ENCODE measurements at places on chromosomes 2 and 18.

DNA sequence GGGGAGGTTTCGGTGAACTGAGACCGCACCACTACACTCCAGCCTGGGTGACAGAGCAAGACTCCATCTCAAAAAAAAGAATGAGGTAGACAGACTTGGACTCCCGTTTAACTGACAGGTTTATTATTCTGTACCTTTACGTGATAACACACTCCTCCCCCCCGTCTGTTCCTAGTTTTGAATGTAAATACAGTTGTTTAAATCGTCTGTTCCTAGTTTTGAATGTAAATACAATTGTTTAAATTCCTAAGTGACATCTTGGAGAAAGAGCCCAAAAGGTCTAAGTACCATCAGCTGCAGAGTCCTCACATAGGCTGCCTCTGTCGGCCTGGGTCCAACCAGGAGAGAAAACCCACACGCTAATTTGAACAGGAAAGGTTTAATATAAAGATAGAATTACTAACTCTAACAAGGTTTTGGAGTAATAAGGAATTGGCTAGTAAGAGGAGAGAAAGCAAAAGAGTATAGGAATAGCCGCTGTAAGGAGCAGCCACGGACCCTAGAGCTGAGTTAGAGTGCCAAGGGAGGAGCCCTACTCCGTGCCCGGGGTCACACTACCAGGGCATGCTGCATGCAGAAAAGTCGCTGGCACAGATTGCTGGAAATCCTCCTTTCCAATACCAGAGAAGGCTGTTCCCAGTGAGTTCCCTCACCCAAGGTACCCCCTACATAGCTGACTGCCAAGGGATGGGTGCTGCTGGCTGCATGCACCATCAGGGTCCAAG is 83.5 kb upstream of the RANBP2 start:
- no peak for DNase-seq

- DNase-seq: no peak
Observed at GRCh38 chr2:120934574-120935338, 199.1 kb downstream of the GLI2 start.

DNA sequence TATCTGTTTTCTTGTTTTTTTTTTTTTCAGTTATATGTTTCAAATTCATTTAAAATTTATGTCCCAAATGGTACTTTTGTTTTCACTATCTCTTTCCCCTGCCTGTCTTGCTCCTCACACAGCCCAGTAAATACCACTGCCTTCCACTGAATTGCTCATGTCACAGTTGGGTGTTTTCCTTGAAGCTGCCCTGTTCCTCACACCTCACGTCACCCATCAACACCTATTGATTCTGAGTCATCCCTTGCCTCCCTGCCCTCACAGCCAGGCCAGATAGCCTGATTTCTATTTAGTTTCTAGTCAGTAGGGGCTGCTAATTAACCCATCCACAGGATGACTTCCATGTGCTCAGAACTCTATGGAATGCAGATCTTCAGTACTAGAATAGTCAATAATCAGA is 25.3 kb downstream of the FSHR start:
- no peak for DNase-seq

- DNase-seq: peak; percentile 82
Observed at GRCh38 chr18:63963615-63964256, 6.1 kb upstream of the SERPINB8 start.

GRCh38 chr2:37059841-37060240 is 24.3 kb downstream of the HEATR5B start:
- no peak for DNase-seq

- DNase-seq: no peak
Observed at GRCh38 chr2:170425281-170425751, 247.4 kb downstream of the MYO3B start.

DNA sequence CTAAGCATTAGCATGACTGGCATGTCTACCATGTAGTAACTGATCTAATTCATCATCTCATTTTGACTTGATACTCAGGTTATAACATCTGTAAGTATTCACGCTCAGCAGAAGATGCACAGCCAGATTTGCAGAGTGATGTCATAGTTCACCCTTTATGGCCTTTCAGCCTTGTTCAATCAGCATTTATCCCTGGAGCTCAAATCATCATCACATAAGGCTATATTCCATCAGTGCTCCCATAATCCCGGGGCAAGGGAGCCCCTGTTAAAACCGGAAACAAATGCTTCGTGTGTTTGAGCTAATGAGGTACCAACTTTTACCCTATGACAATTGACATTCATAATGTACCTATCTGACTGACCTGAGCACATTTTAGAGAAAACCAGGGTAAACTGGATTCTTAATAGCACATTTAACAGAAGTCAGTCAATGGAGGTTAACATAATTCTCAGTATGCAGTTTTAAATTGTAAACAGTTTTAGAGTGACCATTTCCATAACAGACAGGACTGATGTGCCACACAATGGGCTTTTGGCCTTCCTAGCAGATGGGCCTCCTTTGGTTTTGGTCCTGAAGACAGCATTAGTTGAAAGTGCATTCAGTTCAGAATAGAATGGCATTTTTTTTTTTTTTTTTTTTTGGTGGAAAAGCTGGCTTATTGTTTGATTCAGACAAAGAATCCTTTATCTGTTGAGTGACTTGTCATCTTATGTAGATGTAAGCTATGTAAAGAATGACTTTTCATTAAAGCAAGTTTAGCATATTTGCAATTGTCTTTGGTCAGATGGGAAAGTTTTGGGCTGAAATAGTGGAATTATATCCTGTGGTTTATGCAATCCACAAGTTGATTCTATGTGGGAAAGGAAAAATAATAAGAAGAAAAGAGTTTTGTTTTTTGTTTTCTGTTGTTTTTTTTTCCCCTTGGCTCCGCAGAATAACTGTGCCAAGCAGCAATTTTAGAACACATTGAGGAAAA is 866.0 kb upstream of the ACVR2A start:
- peak; percentile 10 for DNase-seq

DNA sequence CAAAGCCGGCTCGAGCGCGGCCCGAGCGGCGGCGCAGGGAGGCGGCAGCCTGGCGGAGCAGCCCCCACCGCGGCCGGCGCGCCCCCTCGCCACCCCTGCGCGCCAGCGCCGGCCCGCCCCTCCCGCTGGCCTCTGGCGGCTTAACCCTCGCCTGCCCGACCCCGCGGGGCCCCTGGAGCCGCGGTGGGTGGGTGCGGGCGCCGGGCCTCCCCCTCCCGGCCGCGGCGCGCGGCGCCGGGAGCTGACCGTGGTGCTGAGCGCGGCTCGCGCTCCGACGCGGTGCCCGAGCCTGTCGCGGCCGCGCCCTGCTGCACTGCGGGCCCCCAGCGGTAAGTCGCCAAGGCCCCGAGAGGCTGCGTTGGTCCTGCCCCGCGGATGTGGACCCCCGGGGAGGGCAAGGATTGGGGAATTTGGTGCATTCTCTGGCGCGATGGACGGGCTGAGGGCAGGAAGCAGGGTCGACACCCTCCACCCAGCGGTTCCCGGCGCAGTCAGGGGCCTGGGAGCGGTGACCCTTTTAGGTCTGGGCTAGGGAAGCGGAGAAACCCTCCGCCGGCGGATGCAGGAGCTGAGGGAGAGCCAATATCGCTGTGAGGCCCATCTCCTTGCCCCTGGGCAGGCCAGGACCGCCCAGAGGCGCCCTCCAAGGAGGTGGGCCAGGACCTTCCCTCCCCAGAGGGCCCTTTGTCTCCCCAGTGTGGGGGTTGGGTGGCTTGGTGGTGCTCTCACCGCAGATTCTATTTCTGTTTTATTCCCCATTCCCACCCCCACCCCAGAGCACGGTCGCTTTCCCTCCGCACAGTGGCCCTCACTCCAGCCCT is 923 bp downstream of the AMER3 start:
- DNase-seq: no peak

- DNase-seq: no peak
Observed at GRCh38 chr2:105068875-105069274, 31.0 kb downstream of the MRPS9 start.

- no peak for DNase-seq
Observed at GRCh38 chr2:85720533-85720932, 26.4 kb downstream of the GNLY start.

- DNase-seq: no peak
Observed at GRCh38 chr2:11373096-11373495, 28.7 kb upstream of the ROCK2 start.

GRCh38 chr2:74708296-74708695 is 54.2 kb downstream of the SEMA4F start:
- DNase-seq: no peak

DNA sequence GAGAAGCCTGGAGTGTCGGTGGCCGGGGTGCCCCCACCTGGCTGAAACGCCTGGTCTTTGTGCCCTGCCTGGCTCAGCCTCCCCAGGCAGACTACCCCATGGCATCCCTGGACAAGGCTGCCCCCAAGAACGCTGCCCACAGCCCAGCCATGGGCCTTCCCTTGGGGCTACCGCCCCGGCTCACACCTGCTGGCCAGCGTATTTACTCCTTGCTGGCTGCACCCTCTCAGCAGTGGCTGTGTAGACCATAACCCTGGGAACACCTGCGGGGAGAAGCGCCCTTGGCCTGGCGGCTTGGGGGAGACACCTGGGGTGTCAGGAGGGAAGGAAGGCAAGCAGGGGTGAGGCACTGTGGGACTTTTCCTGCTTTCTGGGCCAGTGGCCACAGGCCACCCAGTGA is 17.3 kb downstream of the CAPN10 start:
- no peak for DNase-seq

- DNase-seq: no peak
Observed at GRCh38 chr18:55981712-55982475, 393.9 kb upstream of the TCF4 start.

DNA sequence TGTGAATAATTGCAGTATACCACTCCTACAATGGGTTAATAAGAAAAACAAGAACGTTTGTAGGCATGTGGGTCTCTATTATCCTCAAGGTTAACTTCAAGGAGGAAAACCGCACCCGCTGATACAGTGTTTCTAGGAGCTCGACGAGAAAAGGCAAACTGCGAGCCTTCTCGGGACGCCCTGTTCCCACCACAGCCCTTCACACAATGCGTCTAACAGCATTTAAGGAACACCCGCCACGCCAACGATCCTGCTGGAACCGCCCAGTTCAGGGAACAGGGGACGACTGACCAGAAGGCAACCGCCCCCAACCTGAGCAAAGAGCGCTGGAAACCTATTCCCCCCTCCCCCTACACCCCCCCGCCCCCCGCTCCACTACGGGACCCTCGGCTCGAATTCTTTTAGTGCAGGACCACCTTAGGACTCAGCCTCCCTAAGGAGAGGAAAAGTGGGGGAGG is 710 bp upstream of the TMSB10 start:
- DNase-seq: peak; percentile 65

GRCh38 chr2:233989221-233989858 is 61.2 kb upstream of the SPP2 start:
- no peak for DNase-seq

DNA sequence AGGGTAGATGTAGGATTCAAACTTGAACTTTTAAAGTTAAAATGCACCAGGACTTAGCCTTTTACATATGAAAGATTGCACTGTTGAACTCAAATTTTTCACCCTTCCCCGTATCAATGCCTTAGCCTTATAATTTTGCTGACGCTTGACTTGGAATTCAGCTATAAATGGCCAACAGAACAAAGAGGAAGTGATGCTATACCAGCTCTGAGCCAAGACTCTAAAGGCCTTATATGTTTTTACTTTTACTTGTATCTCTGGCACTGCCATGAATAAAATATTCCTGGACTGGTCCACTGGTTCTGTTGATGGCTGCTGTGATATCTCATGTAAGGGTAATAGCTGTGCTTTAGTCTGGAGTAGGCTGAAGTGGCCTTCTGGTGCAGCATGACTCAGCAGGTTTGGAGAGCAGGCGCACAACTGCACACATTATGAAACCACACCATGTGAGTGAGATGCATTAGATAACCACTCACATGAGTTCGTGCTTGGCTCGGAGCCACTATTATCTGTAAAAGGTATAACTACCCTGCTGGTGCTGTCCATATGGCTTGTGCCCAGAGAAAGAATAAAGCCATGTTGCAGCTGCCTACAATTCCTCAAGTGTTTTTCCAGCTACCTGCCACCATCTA is 8.4 kb upstream of the IER3IP1 start:
- DNase-seq: no peak

DNA sequence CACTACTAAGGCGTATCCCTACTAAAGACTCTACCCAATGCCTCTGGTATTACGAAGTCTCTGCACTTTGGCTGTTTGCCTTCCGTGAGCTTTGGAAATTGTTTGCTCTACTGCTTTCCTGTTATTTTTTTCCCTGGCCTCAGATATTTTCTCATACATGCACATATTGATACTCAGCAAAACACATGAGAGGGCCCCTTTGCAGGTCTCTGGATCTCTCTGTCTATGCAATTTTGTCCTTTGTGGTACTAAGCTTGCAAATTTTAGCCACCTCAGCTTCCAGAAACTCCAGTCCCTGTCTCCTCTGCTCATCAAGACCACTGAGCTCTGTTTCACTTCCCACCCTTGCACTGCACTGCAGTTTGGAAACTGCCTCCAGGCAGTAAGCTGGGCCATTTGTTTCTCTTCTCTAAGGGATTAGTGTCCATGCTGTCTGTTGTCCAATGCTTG is 46.6 kb downstream of the TAF1B start:
- DNase-seq: no peak

DNA sequence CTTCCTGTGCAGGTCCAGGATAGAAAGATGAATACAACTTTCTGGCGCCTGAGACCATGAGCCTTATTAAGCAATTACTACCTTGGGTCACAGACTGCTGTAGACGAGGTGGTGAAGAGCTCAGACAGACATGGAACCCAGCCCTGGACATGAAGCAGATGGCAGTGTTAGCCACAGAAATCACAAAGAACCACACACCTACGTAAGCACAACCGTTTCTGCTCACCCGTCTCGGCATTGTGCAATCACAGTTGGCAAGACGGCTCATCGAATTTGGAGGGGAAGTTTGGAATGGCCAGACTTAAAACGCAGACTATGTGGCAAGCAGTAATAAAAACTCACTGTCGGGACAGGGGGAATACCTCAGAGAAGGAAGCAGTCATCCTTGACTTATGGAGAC is 24.3 kb upstream of the ASPRV1 start:
- peak; percentile 71 for DNase-seq

Data from Ammon's horn (tissue), 1 donor.